ENCODE measurements at places on chromosomes 16 and 17.
A peak's percentile ranks its signal among the peaks of the same experiment; 100 is the strongest.

DNA sequence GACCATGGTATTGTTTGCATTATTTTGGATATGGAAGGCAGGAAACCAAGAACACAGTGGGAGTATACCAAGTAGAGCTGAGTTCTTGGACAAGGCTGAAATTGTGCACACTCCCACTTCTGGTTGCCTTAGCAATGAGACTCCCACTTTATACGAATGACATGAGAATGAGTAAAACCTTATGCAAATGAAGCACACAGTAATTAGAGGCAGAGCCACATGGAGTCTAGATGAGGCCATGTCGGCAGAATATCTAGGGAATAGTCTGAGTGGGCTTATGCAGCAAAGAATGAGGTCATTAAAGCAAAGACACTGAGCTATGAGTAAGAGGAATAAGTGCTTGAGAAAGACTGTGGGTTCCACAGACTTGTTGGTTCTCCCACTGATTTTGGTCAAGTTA, 178.7 kb downstream of the GRIN2A start:
- no peak for DNase-seq

- peak; percentile 62 for DNase-seq
These were observed 18.4 kb downstream of the LDHD start for GRCh38 chr16:75097941-75098901.

DNA sequence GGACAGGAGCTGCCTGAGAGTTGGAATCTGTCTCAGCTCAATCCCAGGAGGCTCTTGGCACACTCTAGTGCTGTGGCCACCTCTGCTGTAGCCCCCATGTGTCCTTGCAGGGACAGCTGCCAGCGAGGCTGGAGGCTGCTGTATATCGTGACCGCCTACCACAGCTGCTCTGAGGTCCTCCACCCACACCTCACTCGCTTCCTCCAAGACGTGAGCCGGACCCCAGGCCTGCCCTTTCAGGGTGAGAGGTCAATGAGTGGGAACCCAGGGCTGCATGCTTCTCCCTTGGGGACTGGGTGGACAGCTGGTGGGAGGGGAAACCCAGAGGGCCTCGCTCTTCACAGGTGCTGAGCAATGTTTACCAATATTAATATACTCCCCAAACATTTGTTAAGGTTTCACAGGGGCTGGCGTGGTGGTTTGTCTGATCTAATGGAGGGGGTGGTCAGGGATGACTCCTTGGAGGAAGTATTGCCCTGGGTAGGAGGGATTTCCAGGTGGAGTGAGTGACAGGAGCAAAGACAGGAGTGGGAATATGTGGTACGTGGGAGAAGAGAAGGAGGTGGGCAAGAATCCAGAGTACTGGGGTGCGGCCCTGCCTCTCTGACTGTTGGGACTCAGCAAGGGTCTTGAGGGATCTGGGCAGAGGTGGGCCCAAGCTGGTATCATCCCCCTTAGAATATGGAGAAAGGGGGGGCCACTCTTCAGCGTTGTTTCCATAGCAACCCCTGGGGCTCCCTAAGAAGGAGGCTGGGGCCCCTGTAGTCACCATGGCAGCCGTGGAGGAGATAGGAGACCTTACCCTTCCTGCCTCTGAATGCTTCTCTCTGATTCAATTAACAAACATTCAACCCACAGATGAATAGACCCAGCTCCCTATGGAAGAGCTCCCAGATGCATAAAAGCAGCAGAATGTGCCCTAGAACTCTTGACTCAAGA, 22.2 kb upstream of the ALKBH5 start:
- no peak for DNase-seq

- DNase-seq: no peak
These were observed 24.4 kb upstream of the ERN1 start for GRCh38 chr17:64154313-64154695.

DNA sequence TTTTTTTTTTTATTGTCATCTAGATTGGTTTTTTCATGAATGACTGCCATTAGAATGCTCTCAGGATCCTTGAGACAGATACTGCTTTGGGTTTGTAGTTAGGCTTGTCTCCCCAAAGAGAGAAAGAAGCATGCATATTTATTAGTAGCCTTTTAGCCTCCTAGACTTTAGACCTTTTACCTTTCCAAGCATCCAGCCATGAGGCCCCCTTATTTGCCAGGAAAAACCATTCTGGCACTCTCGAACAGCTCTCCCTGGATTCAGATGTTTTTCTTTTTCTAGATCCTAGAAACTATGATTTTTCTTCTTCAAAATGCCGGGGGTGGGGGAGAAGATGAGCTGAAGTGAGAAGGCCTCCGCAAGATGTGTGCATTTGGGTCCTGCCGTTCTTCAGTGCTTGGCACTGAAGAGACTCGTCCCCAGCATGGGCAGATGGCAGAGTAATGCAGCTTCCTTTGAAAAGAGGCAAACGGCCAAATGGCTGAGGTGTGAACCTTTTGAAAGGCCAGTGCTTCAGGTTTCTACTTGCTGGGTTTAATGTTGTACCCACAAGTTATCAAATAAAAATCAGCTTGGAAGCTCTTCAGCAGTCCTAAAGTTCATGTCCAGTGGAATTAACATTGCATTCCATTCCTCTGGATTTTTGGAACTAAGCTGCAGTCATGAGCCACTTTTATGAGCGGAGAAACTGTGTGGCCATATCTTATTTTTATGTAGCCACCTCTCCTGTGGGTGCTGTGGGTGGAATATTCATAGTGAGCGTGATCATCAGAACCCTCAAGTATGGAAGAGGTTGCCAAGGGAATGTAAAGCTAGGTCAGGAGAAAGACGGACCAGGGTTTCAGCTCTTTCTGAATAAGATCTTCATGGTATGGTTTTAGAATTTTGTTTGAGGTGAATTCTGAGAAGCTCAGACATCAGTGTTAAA, 7.2 kb downstream of the SOCS7 start:
- DNase-seq: no peak

GRCh38 chr17:4098521-4099209, 44.2 kb downstream of the ZZEF1 start:
- DNase-seq: no peak

DNA sequence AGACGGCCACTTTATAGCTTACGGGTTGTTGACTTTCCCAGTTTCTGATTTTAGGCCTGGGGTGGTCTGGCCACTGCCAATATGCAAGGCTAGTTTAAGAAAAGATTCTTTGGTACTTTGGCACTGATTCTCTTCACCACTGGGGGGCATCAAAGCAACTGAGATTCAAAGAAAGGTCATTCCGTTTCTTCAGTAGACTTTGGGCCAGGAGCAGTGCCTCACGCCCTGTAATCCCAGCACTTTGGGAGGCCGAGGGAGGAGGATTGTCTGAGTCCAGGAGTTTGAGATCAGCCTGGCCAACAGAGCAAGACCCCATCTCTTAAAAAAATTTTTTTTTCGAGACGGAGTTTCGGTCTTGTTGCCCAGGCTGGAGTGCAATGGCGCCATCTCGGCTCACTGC, 53.0 kb downstream of the RPA1 start:
- no peak for DNase-seq

GRCh38 chr17:27076814-27077213, 217.1 kb upstream of the WSB1 start:
- DNase-seq: no peak

GRCh38 chr17:27986805-27987684, 55.4 kb upstream of the NLK start:
- no peak for DNase-seq

DNA sequence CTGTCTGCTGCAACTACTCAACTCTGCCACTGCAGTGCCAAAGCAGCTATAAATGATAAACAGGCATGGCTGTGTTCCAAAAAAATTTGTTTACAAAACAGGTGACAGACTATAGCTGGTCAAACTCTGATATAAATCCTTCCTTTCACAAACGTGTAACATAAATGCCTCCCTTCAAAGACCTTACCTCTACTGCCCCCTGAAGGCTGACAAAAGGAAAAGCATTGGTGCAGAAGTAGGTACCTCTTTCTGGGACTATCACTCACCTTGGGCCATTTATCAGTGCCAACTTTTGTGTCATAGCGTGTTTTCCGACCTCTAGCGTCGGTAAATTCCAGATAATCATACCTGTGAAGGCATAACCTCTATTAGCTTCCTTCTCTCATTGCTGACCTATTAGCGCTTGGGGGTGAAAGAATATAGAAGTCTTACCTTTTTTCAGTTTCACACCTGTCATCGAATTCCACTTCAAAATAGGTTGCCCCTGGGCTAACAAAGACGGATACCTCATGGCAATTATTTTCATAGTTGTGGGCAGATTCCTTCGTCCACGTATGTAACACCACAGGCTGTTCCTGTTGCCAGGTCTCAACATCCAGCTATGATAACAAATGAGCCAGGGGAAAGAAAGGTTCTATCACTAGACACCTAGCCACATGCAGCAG, 67.9 kb downstream of the ZZEF1 start:
- DNase-seq: no peak

- no peak for DNase-seq
These were observed 604.3 kb upstream of the RBFOX1 start for GRCh38 chr16:6728381-6728780.

DNA sequence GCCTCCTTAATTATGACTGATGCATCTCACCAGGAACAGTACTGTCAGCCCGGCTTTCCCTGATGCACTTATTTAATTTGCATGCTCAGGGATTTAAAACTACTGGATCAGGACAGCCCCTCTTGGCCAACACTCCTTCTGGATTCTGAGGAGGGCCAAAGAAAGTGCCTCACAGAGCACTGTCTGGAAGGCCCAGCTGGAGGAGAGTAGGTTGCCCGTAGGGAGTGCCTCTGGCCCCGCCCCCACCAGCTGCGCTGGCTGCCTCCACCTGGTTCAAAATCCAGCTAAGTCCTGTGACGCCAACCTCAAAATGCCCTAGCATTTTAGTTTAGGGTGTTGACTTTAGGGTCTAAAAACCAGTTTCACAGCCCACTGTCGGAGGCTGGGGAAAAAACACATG, 49.4 kb upstream of the SREBF1 start:
- no peak for DNase-seq

GRCh38 chr17:47315451-47316266, 8.1 kb upstream of the EFCAB13 start:
- no peak for DNase-seq

GRCh38 chr17:48002266-48002915, 31.5 kb downstream of the CDK5RAP3 start:
- DNase-seq: no peak

GRCh38 chr17:68600931-68601564, at the start of gene FAM20A:
Gene FAM20A, minus strand, starts transcription at chr17:68601367. Its CDS starts 701 bp downstream, at chr17:68600666.
- DNase-seq: no peak

- peak; percentile 79 for DNase-seq
These were observed at the start of gene ELP5 for GRCh38 chr17:7252176-7253043. Gene ELP5, plus strand, starts transcription at chr17:7252215. Its CDS starts 336 bp downstream, at chr17:7252551.

- DNase-seq: no peak
These were observed 2.6 kb upstream of the RARA start for GRCh38 chr17:40306395-40306794.

- DNase-seq: no peak
These were observed 107.1 kb downstream of the ADAMTS18 start for GRCh38 chr16:77327717-77328116.

DNA sequence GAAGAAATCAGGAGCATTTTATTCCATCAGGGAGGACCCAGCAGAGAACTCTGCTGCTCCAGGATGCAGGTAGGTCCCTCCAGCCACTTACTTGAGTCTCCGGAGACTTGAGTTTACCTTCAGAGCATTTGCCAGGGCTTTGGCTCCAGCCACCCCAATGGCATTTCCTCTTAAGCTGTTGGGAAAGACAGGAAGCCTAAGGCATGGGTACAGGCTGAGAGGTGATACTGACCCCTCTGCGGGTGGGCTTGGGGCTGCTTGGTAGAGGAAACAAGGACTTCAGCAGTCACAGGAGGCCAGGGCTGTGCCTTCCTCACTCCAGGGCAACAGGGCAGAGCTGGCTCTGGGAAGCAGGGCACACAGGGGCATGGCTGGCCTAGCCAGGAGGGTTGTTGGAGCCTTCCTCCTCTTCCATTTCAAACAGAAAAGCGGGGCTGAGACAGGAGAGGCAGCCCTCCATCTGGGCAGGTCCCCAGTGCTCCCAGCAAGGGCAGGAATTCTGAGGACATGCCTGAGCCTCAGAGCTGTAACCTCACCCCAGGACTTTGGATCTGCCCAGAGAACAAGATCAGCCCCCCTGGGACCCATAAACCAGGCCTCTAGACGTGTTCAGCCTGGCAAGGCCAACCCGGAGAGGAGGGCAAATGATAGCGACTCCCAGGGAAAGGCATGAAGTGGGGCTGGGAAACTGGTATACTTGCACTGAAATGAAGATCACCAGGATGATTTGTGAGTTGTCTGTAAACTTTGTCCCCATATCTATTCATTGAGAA, 34.4 kb downstream of the NLRC3 start:
- no peak for DNase-seq
